ENCODE measurements at places on chromosomes 1 and 21.

DNA sequence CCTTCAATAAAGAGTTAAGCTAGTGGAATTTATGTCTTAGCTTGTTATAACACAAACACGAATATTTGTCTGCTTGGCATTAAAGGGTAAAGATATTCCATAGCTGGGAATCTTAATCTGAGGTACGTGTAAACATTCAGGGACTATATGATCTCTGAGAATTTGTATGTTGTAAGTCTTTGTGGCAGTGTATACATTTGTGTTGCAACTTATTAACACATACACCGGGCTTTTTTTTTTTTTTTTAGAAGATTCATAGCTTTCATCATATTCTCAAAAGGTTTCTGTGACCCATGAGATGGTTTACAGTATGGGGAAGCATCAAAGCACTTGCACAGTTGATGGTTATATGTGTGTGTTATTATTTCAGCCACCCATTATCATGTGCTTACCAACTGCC lies 3.0 kb downstream of the GGPS1 start:
- no peak for DNase-seq

- no peak for DNase-seq
Measured at GRCh38 chr1:29441916-29442668, 205.8 kb downstream of the PTPRU start.

DNA sequence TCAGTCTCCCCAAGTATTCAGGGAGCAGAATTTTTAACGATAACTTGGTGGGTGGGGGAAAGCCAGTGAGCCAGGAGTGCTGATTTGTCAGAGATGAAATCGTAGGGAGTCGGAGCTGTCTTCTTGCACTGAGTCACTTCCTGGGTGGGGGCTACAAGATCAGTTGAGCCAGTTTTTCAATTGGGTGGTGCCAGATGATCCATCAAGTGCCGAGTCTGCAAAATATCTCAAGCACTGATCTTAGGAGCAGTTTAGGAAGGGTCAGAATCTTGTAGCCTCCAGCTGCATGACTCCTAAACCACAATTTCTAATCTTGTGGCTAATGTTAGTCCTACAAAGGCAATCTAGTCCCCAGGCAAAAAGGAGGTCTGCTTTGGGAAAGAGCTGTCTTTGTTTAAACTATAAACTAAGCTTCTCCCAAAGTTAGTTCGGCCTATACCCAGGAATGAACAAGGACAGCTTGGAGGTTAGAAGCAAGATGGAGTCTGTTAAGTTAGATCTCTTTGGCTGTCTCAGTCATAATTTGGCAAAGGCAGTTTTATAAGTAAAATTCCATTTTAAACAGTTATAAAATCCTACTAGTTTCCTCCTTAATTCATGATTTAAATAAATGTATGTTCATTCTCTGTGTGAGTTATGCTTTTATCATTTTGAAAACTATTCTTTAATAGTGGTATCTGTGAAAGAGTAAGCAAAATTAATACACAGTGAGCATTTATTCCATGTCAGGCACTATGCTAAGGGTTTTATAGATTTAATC lies 51.7 kb downstream of the SLC16A1 start:
- no peak for DNase-seq

DNA sequence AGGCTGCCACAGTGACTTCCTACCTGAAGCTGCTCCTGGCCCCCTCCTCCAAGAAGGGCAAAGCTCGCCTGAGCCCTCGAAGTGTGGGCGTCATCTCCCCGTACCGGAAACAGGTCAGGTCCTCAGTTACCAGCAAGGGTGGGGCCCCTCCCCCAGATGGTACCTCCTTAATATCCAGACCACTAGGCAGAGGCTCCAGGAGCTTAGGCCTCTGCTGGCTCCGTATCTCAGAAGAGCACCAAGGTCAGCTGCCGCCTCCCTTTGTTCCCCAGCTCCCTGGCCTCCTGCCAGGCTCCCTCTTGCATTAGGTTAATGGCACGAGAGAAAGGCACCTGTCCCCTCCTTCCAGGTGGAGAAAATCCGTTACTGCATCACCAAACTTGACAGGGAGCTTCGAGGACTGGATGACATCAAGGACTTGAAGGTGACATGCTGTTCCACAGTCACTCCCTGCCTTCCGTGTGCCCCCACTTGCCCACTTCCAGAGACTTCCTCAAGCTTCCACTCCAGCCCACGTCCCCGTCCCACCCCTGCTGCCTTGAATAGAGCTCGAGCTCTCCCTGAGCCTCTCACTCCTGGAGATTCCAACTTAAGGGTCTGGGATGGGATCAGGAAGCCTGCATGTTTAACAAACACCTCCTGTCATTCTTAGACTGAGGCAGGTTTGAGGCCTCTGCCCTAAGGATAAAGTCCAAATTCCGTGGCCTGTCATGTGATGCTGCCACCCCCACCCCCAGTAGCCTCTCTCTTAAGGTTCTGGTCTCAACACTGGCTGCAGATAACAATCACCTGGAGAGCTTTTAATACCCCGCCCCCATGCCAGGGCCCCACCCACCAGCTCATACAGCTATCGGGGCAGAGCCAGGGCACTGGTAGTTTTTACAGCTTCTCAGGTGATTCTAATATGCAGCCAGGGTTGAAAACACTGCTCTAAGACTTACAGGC lies 8.3 kb downstream of the RHOC start:
- DNase-seq, result no peak

GRCh38 chr1:32962248-32962896 lies 2.2 kb downstream of the RNF19B start:
- no peak for DNase-seq

DNA sequence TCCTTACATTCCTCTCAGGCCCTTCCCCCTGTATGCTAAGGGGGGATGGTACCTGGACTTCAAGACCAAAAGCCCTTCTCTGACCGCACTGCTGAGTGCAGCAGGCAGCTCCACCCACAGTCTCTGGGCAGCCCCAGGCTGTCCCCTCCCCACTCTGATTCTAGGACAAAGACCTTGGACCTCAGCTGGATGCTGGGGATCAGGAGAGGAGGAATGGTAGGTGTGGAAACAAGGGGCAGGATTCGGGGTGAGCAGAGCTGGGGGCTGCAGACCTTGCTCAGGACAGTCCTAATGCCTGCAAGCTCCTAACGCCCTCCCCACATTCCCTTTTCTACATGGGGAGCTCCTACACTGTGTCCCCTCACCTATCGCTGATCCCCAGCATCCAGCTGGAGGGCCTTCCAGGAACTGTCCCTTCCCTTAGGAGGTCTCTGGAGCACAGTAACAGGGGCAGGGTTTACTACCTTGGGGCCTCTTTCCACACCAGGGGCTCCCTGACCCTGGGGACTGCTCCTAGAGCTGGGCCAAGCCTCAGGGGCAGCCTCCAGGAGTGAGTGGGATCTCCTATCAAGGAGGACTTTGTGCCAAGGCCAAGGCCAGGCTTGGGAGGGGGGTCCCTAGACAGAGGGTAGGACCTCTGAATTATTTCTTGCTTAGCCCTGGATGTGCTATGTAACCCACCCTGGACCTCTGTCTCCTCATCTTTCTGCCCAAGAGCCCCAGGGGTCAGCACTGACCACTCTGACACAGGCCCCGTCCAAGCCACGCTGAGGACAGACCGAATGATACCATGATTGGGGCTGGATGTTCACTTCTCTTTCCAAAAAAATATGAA lies 5.6 kb downstream of the CLDN19 start:
- DNase-seq, result no peak

GRCh38 chr21:17819877-17820229 lies 697 bp upstream of the C21orf91 start:
- DNase-seq, result no peak

DNA sequence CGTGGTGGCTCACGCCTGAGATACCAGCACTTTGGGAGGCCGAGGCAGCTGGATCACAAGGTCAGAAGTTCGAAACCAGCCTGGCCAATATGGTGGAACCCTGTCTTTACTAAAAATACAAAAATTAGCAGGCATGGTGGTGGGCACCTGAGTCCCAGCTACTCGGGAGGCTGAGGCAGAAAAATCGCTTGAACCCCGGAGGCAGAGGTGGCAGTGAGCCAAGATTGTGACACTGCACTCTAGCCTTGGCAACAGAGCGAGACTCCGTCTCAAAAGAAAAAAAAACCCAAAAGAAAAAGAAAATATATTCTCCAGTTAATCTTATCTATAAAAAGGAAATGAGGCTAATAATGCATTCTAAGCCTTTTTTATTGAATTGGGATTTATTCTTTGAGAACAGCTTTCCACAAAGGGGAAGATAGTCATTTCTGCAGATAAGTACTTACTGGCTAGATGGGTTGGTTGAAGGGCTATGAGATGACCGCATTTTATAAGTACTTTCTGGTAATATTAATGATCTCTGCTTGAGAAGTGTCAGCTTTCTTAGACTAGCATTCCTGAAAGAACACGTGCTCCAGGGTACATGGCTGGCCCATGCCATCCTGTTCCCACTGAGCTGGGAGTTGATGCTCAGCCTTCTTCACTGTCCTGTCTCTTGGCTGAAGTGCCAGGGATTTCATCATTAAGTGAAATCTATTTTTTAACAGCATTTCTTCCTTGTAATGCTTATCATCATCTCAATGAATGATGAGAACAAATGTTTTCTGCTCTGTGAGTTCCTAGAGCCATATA lies 57.9 kb downstream of the SASS6 start:
- DNase-seq, result no peak

GRCh38 chr1:206472454-206472853 lies 2.2 kb downstream of the IKBKE start:
- no peak for DNase-seq

- DNase-seq, result no peak
Measured at GRCh38 chr1:226711976-226712741, 26.9 kb downstream of the ITPKB start.

DNA sequence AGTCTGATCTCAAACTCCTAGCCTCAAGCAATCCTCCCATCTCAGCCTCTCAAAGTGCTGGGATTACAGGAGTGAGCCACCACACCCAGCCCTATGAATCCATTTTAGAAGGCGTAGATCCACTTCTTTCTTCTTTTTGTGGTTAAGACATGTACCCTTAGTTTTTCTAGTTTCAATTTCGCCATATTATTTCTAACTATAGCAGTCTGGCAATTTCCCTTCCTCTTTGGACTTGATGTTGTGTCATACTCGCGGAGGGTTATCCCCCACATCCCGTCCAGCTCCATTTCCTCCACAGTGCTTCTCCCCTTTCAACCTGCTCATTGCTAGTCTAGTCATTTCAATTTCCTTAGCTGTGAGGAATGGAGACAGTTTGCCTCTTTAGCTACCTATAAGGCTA lies 5.2 kb upstream of the LRRC8D start:
- no peak for DNase-seq

GRCh38 chr21:46196733-46197132 lies 12.5 kb upstream of the SPATC1L start:
- no peak for DNase-seq

DNA sequence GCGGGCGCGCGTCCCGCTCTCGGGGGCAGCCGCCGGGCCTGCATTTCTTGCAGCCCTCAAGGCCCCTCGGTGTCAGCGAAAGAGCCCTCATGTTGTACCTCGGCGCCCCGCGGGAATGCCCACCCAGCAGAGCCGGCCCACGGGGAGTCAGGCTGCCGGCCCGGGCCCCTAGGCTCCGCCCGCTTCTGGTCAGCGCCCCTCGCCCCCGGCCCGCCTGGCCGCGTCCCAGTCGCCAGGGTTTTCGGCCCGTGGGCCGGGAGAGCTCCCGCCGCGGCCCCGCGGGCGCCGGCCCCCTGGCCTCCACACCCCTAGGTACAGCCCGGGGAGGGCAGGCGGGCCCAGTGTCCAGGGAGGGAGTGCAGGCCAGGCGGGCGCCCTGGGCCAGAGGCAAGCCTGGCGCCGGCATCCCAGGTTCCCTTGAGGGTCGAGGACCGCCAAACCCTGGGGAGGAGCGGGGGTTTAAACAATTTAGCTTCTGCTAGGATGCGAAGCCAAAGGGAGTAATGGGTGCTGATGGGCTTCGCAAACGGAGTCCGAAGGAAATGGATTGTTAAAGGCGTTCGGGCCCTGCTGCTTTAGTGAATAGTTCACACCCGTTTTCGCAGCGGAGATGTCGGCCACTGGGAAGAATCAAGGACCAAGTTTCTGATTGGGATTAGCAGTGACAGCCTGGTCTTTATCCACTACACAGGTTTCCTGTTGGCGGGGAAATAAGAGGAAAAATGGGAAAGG lies 486 bp upstream of the KCNA3 start:
- DNase-seq, result no peak

- no peak for DNase-seq
Measured at GRCh38 chr1:236009191-236009590, 55.7 kb downstream of the NID1 start.

DNA sequence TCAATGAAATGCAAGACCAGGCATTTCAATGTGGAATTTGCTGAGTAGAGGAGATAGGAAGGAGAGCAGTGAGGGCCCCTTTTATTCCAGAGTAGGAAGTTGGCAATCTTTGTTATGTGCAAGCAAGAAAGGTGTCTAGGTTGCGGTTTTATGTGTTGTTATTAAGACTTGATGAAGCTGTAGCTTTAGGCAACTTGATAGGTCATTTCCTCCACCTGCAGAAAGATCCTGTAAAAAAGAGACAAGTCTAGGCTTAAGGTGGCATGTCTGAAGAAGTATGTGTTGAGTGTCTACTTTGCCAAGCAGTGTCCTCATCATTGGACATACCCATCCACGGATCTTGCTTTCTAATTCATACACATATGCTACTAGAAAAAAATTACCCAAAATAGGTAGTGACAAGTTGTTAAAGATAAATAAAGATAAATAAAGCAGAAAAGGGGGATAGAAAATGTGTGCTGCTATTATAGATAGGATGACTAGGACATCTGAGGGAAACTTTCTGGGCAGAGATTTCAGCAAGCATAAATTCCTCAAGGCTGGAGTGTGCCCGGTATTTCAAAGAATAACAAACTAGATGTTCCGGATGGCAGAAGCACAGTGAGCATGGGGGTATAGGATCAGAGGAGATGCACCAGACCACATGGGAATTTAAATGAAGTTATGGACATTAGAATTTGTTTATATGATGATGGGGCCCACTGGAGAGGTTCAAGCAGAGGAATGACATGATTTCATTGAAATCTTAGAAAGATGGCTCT lies 335.0 kb downstream of the TGFB2 start:
- DNase-seq, result no peak

- DNase-seq, result no peak
Measured at GRCh38 chr1:175900171-175900570, 156.8 kb upstream of the TNR start.

DNA sequence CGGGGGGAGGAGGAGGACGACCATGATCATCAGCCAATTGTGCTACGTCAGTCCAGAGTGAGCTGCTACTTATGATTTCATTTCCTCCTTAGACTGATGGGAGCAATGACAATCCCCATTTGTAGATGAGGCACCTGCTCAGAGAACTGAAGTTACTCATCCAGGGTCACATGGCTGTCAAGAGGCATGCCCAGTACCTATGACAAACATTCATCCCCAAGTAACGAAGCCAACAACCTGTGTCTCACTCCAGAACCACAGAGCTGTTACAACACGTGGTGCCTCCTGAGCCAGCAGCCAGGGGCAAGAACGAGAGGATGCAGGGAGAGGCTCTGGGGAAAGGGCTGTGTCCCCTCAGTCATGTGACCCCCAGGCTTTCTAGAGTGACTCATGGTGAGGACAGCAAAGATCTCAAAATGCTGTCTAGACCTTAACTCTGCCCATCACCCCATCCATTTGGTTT lies 93.6 kb downstream of the SIM2 start:
- DNase-seq, result no peak

GRCh38 chr1:186615332-186615731 lies 64.9 kb downstream of the PTGS2 start:
- no peak for DNase-seq

GRCh38 chr1:9417695-9418094 lies 121.6 kb upstream of the SLC25A33 start:
- DNase-seq, result no peak
